Epithelial cell of alveolus of lung (primary cell): ENCODE measurements at places on chromosomes 6 and 20. TPM values are rescaled to one million over a fixed set of nuclear protein-coding genes. Genes with fewer than 3 reads are reported as not detected.

Gene ZNF318
- 7.0 and 13.6 TPM in 2 replicates for total RNA-seq

Gene ECT2L
- total RNA-seq, result not detected in 2 replicates

Gene MRPS10
- 38.4 and 52.2 TPM in 2 replicates for total RNA-seq

Gene OR14J1
- not detected in 2 replicates for total RNA-seq

Gene PDCD2
- total RNA-seq, result 58.2 and 71.1 TPM in 2 replicates

Gene SLC22A16
- not detected in 2 replicates for total RNA-seq

Gene ZFP57
- 0.65 TPM in 1 of 2 replicates, not detected in the other for total RNA-seq

Gene RIPOR2
- total RNA-seq, result 1.8 TPM in 2 replicates

Gene LY6G5B
- total RNA-seq, result 0.91 and 2.1 TPM in 2 replicates

Gene MYT1
- not detected in 2 replicates for total RNA-seq

Gene APCDD1L
- 6.3 and 12.2 TPM in 2 replicates for total RNA-seq

Gene HCK
- total RNA-seq, result not detected in 2 replicates

Gene ELOVL4
- 7.1 and 9.0 TPM in 2 replicates for total RNA-seq

Gene PSORS1C2
- total RNA-seq, result not detected in 2 replicates

Gene LPIN3
- total RNA-seq, result 3.4 and 13.9 TPM in 2 replicates

Gene NCOA7
- total RNA-seq, result 10.6 and 16.7 TPM in 2 replicates

Gene MACROD2
- total RNA-seq, result 0.39 and 0.96 TPM in 2 replicates

Gene RIPOR3
- 2.3 and 13.7 TPM in 2 replicates for total RNA-seq

Gene TTK
- 11.4 and 22.0 TPM in 2 replicates for total RNA-seq

Gene PLEKHG1
- total RNA-seq, result 2.7 and 3.7 TPM in 2 replicates

Gene VTA1
- 51.2 and 58.0 TPM in 2 replicates for total RNA-seq
